ENCODE measurements at places on chromosomes 4 and X.

GRCh38 chr4:127975121-127975770 is 10.0 kb downstream of the ABHD18 start:
- no peak for DNase-seq

GRCh38 chr4:14568351-14568750 is 433.9 kb upstream of the CPEB2 start:
- DNase-seq = no peak

- DNase-seq = no peak
These were observed 48.5 kb downstream of the TENM3 start for GRCh38 chr4:182291597-182292270.

DNA sequence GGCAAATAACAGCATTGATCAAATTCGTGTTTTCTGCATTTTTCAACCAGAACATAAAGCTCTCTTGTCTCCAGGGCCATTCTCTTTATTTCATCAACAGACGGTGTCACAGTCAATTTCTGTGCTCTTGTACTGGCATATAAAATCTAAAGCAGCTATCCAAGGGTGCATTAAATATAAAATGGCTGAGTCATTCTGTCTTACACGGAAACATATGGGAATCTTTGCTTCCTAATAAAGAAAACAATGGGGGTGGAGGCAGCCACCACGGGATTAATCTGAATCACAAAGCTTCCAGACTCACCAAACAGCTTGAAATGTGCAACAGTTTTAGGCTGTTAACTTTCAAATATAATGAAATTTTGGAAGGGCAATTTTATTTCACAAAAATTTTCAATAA is 132.6 kb downstream of the IL15 start:
- DNase-seq = no peak

- DNase-seq = no peak
These were observed 21.1 kb upstream of the PAPSS1 start for GRCh38 chr4:107740950-107741701.

DNA sequence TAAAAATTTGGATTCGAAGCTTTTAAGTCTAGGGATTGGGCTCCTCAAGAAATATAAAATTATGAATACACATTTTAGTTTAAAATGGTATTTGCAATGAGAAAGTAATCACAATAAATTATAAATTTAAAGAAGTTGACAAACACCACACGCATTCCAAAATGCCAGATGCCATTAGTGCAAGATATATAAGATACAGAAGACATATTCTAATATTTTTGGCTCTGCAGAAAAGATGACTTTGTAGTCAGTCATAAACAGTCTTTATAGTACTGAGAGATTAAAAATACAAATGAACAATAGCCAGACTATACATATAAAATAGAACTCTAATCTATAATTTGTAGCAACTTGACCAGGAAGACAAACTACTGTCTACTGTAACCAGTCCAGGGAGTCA is 309.0 kb upstream of the PABPC4L start:
- DNase-seq = no peak

DNA sequence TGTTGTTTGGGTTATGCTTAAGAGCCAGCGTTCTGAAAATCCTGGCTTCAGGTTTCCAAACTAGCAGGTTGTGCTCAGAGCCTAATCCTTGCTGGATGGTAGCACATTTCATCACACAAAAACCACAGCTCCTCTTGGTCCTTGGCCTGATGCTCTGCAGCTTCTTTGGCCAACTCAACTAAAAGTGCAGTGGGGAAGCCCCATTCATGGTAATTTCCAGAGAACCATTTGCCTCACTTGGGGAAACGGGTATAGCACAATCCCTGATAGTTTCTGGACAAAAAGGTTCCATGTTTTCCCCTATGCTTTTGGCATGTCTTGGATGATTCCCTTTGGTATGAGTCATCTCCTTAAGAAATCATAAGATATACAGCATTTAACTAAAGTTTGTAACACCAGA is 78.7 kb downstream of the SYNPO2 start:
- DNase-seq = no peak

- DNase-seq = no peak
These were observed 64.5 kb downstream of the STOX2 start for GRCh38 chr4:183969596-183969995.

GRCh38 chrX:31500921-31501320 is 429.1 kb upstream of the FTHL17 start:
- DNase-seq = no peak

GRCh38 chrX:150081076-150081475 is 142.8 kb upstream of the EOLA2 start:
- DNase-seq = no peak

DNA sequence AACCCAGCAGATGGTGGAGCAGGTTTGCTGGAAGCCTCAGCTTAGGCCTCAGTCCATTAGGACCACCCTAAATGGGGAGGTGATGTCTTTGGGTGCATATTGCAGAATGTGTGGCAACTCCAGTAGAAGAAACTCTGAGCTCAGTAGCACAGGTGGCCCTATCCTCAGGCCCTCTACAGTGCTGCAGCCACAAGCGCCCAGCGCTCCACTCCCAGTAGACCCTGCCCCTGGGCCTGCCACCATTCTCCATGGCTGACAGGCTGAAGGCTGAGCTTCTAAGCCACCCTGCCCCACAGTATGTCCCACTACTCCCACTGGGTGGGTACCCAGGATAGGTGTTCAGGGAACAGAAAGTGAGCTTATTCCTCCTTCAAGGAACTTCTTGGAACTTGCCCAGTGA is 162.8 kb upstream of the MAMLD1 start:
- DNase-seq = no peak

GRCh38 chrX:133911825-133912495 is 73.4 kb downstream of the GPC3 start:
- DNase-seq = no peak

- DNase-seq = no peak
These were observed 35.8 kb upstream of the LEF1 start for GRCh38 chr4:108204518-108204917.

DNA sequence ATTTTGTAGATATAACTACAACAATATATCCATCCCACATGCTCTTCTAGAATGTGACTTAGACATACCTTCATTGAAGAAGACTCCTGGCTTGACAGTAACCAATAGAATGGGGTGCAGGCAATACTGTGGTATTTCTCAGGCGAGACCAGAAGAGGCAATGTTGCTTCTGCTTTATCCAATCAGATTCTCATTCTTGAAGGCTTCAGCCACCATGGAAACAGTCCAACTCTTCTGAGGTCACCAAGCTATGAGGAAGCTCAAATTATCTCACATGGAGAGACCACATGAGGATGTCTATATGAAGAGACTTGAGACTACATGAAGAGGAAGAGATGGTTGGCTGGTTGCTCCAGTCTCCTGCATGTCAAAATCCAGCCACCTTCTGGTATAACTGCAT is 469.9 kb downstream of the PCDH10 start:
- DNase-seq = no peak

- DNase-seq = no peak
These were observed 216.2 kb upstream of the CTSO start for GRCh38 chr4:156169861-156170260.

GRCh38 chr4:40211224-40212185 is 14.7 kb downstream of the RHOH start:
- DNase-seq = no peak

- DNase-seq = no peak
These were observed 14.3 kb downstream of the RNF4 start for GRCh38 chr4:2483237-2483636.

- DNase-seq = no peak
These were observed 95.9 kb upstream of the RPS6KA3 start for GRCh38 chrX:20362268-20363267.

GRCh38 chr4:69057620-69058409 is 38.5 kb upstream of the UGT2B7 start:
- DNase-seq = no peak

DNA sequence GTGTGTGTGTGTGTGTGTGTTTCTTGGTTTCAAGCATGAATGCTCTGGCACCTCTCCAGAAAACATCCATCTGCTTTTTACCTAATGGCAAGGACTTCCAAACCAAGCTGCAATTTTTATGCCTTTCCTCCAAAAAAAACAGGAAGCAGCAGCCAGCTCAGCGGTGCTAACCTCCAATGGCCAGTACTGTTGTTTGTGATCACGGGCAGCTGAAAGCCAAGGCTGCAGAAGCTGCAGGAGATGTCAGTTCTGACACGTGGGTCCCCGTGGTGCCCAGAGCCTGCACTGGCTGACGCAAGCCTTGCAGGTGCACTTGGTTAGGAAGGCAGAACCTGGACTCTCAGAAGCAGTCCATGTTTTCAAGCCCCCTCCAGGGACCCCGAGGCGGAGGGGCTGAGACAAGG is 313.6 kb upstream of the DDX53 start:
- no peak for DNase-seq

- DNase-seq = no peak
These were observed 126.3 kb downstream of the GPAT3 start for GRCh38 chr4:83662204-83662603.

- peak; percentile 55 for DNase-seq
These were observed 11.4 kb downstream of the UBE2D3 start for GRCh38 chr4:102815981-102816380.

GRCh38 chr4:76886214-76886613 is 11.7 kb downstream of the SOWAHB start:
- no peak for DNase-seq

- no peak for DNase-seq
These were observed 335.0 kb upstream of the TENM3 start for GRCh38 chr4:181908168-181908567.

DNA sequence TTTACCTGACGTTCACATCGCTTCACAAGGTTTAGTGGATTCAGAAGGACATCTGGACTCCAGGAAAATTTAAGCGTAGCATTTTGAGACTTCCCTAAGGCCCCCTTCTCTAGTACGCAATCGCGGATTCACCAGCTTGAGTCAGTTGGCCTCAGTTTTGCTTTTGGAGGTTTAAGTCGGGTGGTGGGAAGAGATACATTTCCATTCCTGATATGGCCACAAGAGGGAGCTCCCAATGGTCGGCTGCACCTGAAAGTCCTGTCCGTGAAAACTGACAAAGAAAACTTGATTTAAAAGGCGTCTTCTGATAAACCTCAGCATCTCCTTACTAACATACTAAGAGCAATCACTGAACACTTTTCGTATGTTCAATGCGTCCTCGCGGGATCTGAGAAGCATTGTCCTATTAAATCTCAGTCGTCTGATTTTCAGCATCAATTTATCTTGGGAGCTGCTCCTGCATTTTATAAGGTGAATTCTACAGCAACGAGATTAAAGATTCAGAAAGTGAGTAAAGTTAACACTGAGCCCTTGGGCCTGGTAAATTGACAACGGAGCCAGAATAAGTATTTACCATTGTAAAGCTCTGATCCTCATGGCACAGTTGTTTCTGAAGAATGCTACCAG is 50.6 kb downstream of the LGI2 start:
- DNase-seq = peak; percentile 33

GRCh38 chr4:107747748-107748486 is 27.9 kb upstream of the PAPSS1 start:
- DNase-seq = no peak

GRCh38 chr4:13911256-13911655 is 283.7 kb upstream of the BOD1L1 start:
- no peak for DNase-seq

- no peak for DNase-seq
These were observed 8.0 kb downstream of the PRSS12 start for GRCh38 chr4:118344801-118345200.

DNA sequence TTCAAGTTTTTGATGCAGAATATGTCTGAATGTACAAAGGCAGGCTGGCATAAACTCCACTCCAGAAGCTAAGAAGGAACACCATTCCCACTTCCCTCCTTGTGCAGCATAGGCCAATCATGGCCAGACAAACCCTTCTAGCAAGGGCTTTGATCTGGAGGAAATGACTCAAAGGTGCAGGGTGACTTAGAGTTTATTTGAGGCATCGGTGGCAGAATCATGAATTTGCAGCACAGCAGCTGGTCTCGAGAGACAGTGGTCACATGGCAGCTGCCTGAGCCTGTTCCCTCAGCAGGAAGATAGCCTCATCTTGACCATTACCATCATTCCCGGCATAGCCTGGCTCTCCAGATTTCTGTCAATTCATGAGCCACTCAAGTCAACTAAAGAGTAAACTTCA is 154.5 kb downstream of the ATP10D start:
- no peak for DNase-seq

GRCh38 chrX:152865232-152865920 is 32.5 kb upstream of the ZNF185 start:
- DNase-seq = no peak

DNA sequence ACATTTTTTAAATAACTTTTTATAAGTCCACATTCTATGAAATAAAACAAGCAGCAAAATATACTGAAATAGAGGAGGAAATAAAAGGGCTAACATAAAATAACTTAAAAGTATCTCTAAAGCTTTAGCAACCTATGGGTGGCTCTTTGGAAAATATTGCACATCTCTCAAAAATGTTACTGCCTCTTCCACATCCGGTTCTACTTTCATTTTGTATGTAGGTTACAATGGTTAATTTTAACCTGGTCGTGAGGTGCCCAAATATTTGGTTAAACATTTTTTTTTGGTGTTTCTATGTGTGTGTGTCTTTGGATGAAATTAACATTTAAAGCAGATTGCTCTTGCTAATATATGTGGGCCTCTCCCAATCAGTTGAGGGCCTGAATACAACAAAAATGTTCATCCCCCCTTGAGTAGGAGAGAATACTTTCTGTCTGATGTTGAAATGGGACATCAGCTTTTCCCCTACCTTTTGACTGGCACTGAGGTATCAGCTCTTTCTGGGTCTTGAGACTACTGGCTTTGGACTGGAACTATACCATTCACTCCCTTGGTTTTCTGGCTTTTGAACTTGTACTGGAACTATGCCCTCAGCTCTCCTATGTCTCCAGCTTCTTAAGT is 353.0 kb downstream of the ADAM29 start:
- DNase-seq = no peak

- DNase-seq = no peak
These were observed 1560.6 kb downstream of the STIM2 start for GRCh38 chr4:28421221-28421620.

DNA sequence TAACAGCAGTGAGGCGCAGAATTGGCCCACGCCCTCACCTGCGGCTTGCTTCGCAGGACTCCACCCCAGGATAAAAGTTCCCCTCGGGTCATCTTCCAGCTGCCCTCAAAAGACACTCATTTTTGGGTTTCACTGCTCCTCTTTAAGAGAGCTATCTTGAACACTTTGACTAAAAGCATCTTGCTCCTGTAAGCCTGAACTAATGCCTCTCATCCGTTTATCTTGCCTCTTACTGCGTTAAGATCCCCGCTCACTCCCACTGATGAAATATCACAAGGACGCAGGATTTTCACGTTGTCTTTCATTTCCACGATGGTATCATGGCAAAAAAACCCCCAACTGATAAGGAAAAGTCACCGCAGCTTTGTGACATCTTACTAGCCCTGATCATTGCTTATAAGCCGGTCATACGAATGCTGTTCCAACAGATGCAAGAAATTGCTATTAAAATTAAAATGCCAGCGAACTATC is 591 bp upstream of the ACSL4 start:
- DNase-seq = no peak

- DNase-seq = no peak
These were observed 247.0 kb upstream of the FTHL17 start for GRCh38 chrX:31318866-31319265.
